ENCODE measurements at places on chromosomes 4 and X. TPM values are rescaled to one million over a fixed set of nuclear protein-coding genes. Genes with fewer than 3 reads are reported as not detected.

DNA sequence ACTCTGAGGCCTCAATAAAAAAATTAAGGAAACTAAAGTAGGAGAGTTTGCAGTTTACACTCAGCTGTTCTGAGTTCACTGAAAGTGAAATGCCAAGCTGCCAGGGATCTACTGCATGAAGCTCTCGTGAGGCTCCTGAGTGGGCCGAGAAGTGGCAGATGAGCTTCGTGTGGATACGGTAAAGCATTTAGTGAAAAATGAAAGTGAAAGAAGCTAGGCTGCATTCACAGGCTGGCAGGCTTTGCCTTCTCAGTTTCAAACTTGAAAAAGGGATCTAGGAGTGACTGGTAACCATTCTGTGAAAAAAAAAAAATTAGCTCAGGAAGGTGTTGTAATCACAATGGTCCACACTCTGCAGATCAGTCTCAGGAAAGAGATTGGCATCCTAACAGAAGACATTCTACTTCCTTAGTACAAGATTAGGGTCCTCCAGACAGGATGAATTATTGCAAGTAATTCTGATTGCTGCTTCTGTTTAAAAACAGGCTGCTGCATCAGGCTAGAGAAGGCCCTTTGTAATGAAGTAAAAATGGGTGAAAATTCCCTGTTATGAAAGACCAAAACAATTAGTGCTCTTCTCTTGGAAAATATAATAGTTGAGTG lies 679.9 kb downstream of the RPA4 start:
- no peak for DNase-seq

GRCh38 chr4:158080354-158080753 lies 92.5 kb downstream of the GASK1B start:
- DNase-seq: no peak

- peak; percentile 48 for DNase-seq
Observed at GRCh38 chrX:40132751-40133150, 35.0 kb upstream of the BCOR start.

GRCh38 chrX:77060572-77060971 lies 386.6 kb upstream of the FGF16 start:
- DNase-seq: no peak

GRCh38 chr4:151700566-151701316 lies 60.1 kb downstream of the GATB start:
- no peak for DNase-seq

GRCh38 chrX:17067534-17067933 lies 121.1 kb downstream of the REPS2 start:
- DNase-seq: no peak

DNA sequence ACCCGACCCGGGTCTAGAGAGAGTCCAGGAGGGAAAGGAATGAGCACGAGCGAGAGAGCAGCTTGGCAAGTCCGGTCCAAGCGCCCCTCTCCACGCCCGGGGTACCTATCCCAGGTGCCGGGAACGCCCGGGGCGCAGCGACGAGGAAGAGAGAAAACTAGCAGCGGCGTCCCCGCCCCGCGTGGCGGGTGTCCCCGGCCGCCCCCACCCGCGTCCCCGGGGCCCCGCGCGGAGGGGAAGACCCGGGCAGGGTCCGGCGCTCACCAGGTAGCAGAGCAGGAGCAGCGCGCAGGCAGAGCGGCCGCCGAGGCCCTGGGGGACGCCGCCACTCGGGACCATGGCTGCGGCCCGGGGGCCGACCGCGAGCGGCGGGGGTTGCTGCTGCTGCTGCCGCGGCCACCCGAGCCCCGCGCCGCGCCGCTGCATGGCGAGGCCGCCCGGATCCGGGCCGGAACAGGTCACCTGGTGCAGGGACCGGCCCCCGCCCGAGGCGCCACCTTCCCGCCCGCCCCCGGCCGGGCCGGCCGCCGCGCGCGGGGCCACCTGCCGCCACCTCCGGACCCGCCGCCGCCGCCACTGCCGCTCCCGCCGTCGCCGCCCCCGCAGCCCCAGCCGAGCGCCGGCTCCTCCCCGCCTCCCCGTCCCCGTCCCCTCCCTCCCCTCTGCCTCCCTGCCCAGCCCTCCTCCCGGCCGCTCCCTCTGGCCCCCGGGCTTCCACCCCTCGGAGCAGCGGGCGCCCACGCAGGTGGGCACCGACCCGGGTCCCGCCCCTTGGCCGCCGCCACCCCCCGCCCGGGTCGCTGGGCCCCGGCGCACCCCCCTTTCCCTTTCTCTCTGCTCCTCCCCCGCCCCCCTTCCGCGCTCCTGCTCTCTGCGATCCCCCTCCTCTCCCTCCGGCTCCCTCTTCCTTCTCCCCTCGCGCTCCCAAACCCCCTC lies at the start of gene SEL1L3:
TSS of gene SEL1L3 (minus strand) at position 578 of the 936 bp plus-strand sequence. CDS start at position 426, 152 bp downstream.
- no peak for DNase-seq

Gene ENPP6
- not detected for total RNA-seq

Gene UBE2K
- total RNA-seq: 126 TPM

Gene SSX3
- not detected for total RNA-seq

Gene CDX4
- not detected for total RNA-seq

Gene ATP1B4
- total RNA-seq: not detected

Gene MSMO1
- 54.5 TPM for total RNA-seq
